ENCODE measurements at places on chromosomes 12 and 14.

- H3K27ac ChIP-seq: no peak overlapping the region
- H3K36me3 ChIP-seq: no peaks in the 10 kb centered on the region
- DNase-seq: no peak
- no peak overlapping the region for H3K4me3 ChIP-seq
- H3K4me1 ChIP-seq: peaks cover 28% of the 10 kb centered on the region
Observed at GRCh38 chr14:36508418-36509068, 11.5 kb downstream of the NKX2-1 start.

- no peak overlapping the region for H3K27ac ChIP-seq
- H3K4me3 ChIP-seq: no peak overlapping the region
- H3K27me3 ChIP-seq: no peaks in the 10 kb centered on the region
- DNase-seq: no peak
Observed at GRCh38 chr12:76055393-76055792, 23.8 kb upstream of the PHLDA1 start.

GRCh38 chr14:67618617-67619063, 1.1 kb upstream of the ARG2 start:
- peak overlapping the region; percentile 56 for H3K4me3 ChIP-seq
- H3K27ac ChIP-seq: no peak overlapping the region
- peaks cover 4% of the 10 kb centered on the region for H3K27me3 ChIP-seq
- no peaks in the 10 kb centered on the region for H3K36me3 ChIP-seq

- H3K4me3 ChIP-seq: no peak overlapping the region
- no peak for DNase-seq
- no peaks in the 10 kb centered on the region for H3K27me3 ChIP-seq
Observed at GRCh38 chr14:37051680-37052079, 120.7 kb downstream of the SLC25A21 start.

- H3K4me3 ChIP-seq: no peak overlapping the region
- H3K27ac ChIP-seq: no peak overlapping the region
- H3K4me1 ChIP-seq: no peaks in the 10 kb centered on the region
- H3K36me3 ChIP-seq: no peaks in the 10 kb centered on the region
Observed at GRCh38 chr14:32588448-32589320, 259.6 kb downstream of the AKAP6 start.

- no peak overlapping the region for H3K27ac ChIP-seq
- peaks cover 9% of the 10 kb centered on the region for H3K36me3 ChIP-seq
- peaks cover 29% of the 10 kb centered on the region for H3K4me1 ChIP-seq
- no peaks in the 10 kb centered on the region for H3K27me3 ChIP-seq
- no peak for DNase-seq
- no peak overlapping the region for H3K4me3 ChIP-seq
Observed at GRCh38 chr12:57470970-57471656, 8.6 kb downstream of the ARHGAP9 start.

- H3K27me3 ChIP-seq: peaks cover 30% of the 10 kb centered on the region
- no peak overlapping the region for H3K27ac ChIP-seq
- H3K4me1 ChIP-seq: peaks cover 13% of the 10 kb centered on the region
- no peaks in the 10 kb centered on the region for H3K36me3 ChIP-seq
- no peak for DNase-seq
- no peak overlapping the region for H3K4me3 ChIP-seq
Observed at GRCh38 chr12:65656156-65656882, 168.0 kb upstream of the HMGA2 start.

DNA sequence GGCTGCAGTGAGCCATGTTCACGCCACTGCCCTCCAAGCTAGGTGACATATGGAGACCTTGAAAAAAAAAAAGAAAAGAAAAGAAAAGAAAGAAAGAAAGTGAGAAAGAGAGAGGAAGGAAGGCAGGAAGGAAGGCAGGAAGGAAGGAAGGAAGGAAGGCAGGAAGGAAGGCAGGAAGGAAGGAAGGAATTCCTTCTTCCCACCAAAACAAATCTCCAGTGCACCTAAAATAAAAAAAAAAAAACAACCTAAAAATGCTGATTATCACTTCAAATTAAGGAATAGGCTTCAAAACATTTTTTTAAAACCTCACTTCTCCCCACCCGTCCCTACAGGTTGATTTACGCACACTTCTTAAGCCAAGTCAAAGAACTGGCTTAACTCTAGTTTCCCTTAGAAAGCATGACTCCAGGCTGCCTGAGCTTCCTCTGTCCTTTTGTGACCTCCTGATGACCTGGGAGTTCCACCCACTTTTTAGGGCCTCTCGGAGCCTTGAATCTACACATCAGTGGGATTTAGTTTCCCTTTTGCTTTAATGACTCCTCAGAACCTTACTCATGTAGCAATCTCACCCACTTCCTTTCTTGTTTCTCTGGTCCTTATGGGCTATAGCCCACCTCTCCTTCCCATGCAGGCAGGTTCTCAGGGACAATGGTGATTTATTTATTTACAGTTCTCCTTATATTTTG, 18.6 kb downstream of the DUSP6 start:
- peak; percentile 47 for DNase-seq
- H3K4me1 ChIP-seq: peaks cover 15% of the 10 kb centered on the region
- H3K27ac ChIP-seq: peak overlapping the region; percentile 66
- no peaks in the 10 kb centered on the region for H3K36me3 ChIP-seq
- H3K27me3 ChIP-seq: no peaks in the 10 kb centered on the region

- no peak overlapping the region for H3K4me3 ChIP-seq
- peaks cover 4% of the 10 kb centered on the region for H3K27me3 ChIP-seq
- no peaks in the 10 kb centered on the region for H3K4me1 ChIP-seq
- no peak overlapping the region for H3K27ac ChIP-seq
- no peaks in the 10 kb centered on the region for H3K36me3 ChIP-seq
- DNase-seq: no peak
Observed at GRCh38 chr14:36424478-36425102, 95.4 kb downstream of the NKX2-1 start.

- no peaks in the 10 kb centered on the region for H3K27me3 ChIP-seq
- no peak for DNase-seq
- H3K36me3 ChIP-seq: no peaks in the 10 kb centered on the region
- H3K27ac ChIP-seq: no peak within 1 kb of the TSS
- no peak within 1 kb of the TSS for H3K4me3 ChIP-seq
Observed at GRCh38 chr12:23949348-23950209, at the start of gene SOX5. Gene SOX5 (minus strand): TSS chr12:23949670. CDS start chr12:23949601, 69 bp downstream.

DNA sequence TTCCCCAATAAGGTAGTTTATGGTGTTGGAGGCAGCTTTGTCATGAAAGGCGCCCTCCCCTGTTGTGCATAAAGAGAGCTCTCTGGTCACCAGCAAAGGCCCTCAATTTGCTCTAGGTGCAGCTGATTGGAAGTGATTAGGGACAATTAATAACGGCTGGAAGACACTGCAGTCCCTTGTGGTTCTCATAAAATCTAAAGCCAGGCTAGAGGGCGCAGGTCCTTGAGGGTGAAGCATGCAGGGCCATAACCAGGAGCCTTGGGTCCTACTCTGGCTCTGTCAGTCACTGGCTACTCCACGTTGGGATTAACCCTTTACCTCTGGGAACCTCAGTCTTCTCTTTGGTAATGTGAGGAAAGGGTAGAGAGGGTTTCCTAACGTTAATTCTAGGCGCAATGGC, 1.9 kb downstream of the DAAM1 start:
- H3K4me3 ChIP-seq: peak overlapping the region; percentile 91
- no peaks in the 10 kb centered on the region for H3K36me3 ChIP-seq
- H3K27me3 ChIP-seq: no peaks in the 10 kb centered on the region
- no peak overlapping the region for H3K27ac ChIP-seq
